ENCODE measurements at places on chromosomes 1 and 21. TPM values are rescaled to one million over a fixed set of nuclear protein-coding genes. Genes with fewer than 3 reads are reported as not detected.

DNA sequence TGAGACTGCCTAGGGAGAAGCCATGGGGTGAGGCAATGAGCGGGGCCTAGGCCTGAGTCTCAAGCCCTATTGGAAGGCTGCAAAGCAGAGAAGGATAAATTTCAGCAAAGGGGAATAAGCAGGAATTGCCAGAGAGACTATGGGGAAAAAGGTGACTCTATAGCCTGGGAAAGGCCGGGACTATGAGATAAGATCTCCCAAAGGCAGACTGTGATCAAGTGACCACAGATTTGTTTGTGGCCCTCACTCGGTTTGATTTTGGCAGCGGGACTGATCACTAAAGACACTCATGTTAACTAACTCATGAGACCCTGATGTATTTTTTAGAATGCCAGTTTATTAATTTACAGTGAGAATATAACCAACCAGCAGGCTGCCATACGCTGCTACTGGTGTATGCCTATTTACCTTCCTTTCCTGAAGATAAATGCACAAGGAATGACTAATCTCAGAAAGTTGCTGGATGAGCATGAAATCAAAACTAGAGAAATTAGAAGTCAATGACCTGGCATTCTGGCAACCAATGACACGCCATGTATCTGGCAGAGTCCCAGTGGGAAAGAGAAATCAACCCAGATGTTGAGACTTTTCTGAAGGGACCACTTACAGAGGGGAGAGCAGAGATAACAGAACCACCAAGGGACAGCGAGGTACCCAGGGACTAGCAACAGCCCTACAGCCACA, 4.3 kb downstream of the HSF2BP start:
- H3K4me3 ChIP-seq, result no peak overlapping the region
- no peaks in the 10 kb centered on the region for H3K4me1 ChIP-seq
- H3K36me3 ChIP-seq, result no peaks in the 10 kb centered on the region
- H3K27me3 ChIP-seq, result no peaks in the 10 kb centered on the region

DNA sequence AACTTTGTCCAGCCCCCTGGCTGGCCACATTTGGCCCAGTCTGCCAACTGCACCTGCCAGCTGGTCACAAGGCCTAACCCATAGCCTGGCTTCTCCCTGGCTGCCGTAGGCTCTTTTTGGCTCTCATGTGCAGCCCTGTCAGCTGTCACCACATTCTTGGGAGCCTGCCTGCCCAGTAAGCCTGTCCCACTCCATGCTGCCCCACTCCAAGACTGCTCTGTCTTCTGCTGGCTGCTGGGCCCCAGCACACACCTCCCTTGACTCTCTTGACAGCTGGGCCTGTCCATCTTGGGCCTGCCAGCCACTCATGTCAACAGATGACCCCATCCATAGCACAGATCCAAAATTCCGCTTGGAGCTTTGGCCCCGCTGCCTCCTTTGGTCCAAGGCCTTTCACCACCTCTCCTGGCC, 74.3 kb upstream of the EDN2 start:
- H3K27me3 ChIP-seq, result no peaks in the 10 kb centered on the region
- no peak overlapping the region for H3K4me3 ChIP-seq
- no peak for DNase-seq
- H3K36me3 ChIP-seq, result no peaks in the 10 kb centered on the region
- no peak overlapping the region for H3K27ac ChIP-seq

DNA sequence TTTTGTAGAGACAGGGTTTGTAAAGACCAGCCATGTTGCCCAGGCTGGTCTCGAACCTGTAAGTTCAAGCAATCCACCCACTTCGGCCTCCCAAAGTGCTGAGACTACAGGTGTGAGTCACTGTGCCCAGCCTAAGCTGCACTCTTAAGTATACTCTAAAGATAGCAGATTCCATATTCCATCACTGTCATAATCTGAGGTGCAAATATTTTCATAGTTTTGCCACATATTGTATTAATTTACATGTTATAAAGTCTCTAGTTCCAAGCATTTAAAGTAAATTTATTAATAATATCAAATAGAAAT, 121.3 kb downstream of the HFM1 start:
- DNase-seq, result no peak
- no peak overlapping the region for H3K27ac ChIP-seq
- no peak overlapping the region for H3K4me3 ChIP-seq
- no peaks in the 10 kb centered on the region for H3K36me3 ChIP-seq
- H3K4me1 ChIP-seq, result no peaks in the 10 kb centered on the region
- no peaks in the 10 kb centered on the region for H3K27me3 ChIP-seq

GRCh38 chr1:161884475-161884874, 118.4 kb downstream of the ATF6 start:
- H3K27ac ChIP-seq, result peak overlapping the region; percentile 6
- peaks cover 53% of the 10 kb centered on the region for H3K4me1 ChIP-seq
- H3K27me3 ChIP-seq, result no peaks in the 10 kb centered on the region
- H3K36me3 ChIP-seq, result no peaks in the 10 kb centered on the region

GRCh38 chr1:33762962-33763361, 100.9 kb upstream of the HMGB4 start:
- DNase-seq, result no peak
- no peak overlapping the region for H3K4me3 ChIP-seq
- H3K27me3 ChIP-seq, result no peaks in the 10 kb centered on the region
- no peak overlapping the region for H3K27ac ChIP-seq

DNA sequence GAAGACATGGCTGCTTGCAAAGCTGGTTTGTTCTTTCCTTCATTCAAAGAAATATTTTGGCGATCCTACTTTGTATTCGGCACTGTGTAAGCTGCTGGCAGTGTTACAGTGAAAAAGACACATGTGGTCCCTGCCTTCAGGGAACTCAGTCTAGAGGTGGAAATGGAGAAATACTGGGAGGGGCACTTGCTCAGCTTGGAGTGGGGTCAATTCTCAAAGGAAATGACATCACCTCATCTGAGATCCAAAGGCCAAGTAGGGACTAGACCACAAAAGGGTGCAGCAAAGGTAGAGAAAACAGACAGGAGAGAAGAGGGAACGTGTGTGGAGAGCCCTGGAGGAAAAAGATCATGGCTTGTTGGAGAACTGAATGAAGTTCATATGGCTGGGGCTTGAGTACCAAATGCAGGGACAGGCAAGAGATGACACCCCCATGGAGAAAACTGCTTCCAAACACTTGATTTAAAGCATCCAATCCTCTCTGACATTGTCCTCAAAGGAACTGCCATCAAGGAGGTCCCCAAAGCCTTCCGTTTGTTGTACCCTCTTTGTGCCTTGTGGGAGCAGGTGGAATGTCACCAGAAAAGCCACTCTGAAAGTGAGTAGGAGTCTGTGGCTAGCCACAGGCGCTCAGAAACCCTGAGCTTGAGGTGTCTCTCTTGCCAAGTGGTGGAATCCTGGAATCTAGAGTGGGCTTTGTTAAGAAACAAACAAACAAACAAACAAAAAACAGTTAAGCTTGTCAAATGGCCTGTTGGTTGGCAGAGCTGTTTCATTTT, 48.3 kb upstream of the TDRD10 start:
- H3K27me3 ChIP-seq, result no peaks in the 10 kb centered on the region
- no peak overlapping the region for H3K4me3 ChIP-seq
- H3K36me3 ChIP-seq, result no peaks in the 10 kb centered on the region
- no peak overlapping the region for H3K27ac ChIP-seq
- DNase-seq, result no peak

- H3K27me3 ChIP-seq, result no peaks in the 10 kb centered on the region
- H3K27ac ChIP-seq, result no peak overlapping the region
- no peak overlapping the region for H3K4me3 ChIP-seq
- DNase-seq, result no peak
- no peaks in the 10 kb centered on the region for H3K36me3 ChIP-seq
Observed at GRCh38 chr1:178055093-178055492, 38.8 kb upstream of the RASAL2 start.

DNA sequence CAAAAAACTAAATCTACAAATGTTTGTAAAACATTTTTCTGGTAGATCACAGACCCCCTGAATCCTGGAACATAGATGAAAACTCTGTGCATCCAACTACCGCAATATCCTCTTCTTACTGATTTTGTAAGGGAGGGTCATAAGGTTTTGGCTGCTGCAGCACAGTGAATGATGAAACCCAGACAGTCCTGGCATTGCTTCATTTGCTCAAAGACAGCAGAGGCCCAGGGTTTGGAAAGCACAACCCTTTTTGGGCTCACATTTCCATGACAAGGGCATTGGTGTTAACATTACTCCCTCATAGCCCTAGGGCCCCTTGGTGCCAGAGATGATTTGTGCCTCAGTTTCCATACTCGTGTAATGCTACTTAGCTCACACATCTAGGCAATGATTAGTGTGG, 51.2 kb downstream of the PLXNA2 start:
- no peaks in the 10 kb centered on the region for H3K36me3 ChIP-seq
- H3K27me3 ChIP-seq, result no peaks in the 10 kb centered on the region
- no peak overlapping the region for H3K27ac ChIP-seq
- H3K4me1 ChIP-seq, result no peaks in the 10 kb centered on the region
- H3K4me3 ChIP-seq, result no peak overlapping the region
- DNase-seq, result no peak

GRCh38 chr21:43373362-43374227, 53.3 kb downstream of the SIK1 start:
- DNase-seq, result no peak
- no peak overlapping the region for H3K4me3 ChIP-seq
- H3K27me3 ChIP-seq, result no peaks in the 10 kb centered on the region
- peaks cover 19% of the 10 kb centered on the region for H3K4me1 ChIP-seq
- H3K27ac ChIP-seq, result no peak overlapping the region
- H3K36me3 ChIP-seq, result no peaks in the 10 kb centered on the region

- no peaks in the 10 kb centered on the region for H3K27me3 ChIP-seq
- DNase-seq, result no peak
- peaks cover 11% of the 10 kb centered on the region for H3K4me1 ChIP-seq
- H3K27ac ChIP-seq, result no peak overlapping the region
- H3K36me3 ChIP-seq, result no peaks in the 10 kb centered on the region
Observed at GRCh38 chr1:24535778-24536177, 20.1 kb upstream of the NCMAP start.

DNA sequence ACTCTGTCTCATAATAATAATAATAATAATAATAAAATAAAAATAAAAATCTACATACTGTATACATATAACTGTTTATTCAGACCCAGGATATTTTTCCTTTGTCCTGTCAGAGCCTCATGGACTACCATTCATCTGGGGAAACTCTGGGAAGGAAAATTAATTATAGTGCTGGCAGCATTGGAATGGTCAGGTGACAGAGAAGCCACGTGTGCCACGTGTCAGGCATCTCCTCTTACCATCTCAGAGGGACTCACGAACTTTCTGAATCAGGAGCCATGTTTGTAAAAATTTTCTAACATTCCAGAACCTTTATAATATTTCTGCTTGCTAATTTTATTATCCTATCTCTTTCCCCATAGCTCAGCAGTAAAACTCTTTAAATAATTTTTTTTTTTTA, 97.8 kb upstream of the HNRNPU start:
- no peaks in the 10 kb centered on the region for H3K36me3 ChIP-seq
- no peaks in the 10 kb centered on the region for H3K27me3 ChIP-seq
- no peak for DNase-seq

GRCh38 chr1:184574588-184574987, 180.1 kb downstream of the EDEM3 start:
- H3K27me3 ChIP-seq, result no peaks in the 10 kb centered on the region
- no peaks in the 10 kb centered on the region for H3K36me3 ChIP-seq
- H3K4me1 ChIP-seq, result peaks cover 14% of the 10 kb centered on the region
- H3K4me3 ChIP-seq, result no peak overlapping the region
- DNase-seq, result no peak
- no peak overlapping the region for H3K27ac ChIP-seq

DNA sequence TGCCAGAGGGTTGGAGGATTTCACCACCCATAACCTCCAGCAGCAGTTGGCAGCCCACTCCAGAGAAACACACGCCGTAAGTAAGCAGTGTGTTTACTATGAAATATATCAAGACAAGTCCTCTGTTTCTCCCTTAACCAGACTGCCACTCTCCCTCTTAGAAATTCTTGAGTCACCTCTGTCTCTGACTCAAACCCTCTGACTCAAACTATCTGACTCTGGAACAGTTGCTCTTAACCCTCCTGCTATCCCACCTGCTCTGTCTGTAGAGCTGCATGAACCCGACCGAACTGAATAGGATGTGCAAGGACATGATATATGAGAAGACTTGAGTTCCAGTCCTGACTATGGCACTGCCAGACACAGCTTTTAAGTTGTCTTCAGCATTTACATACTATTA, 14.1 kb downstream of the INPP5B start:
- H3K4me1 ChIP-seq, result peaks cover 7% of the 10 kb centered on the region
- H3K36me3 ChIP-seq, result no peaks in the 10 kb centered on the region
- H3K27me3 ChIP-seq, result no peaks in the 10 kb centered on the region
- no peak overlapping the region for H3K4me3 ChIP-seq

GRCh38 chr1:36400825-36401601, 3.3 kb upstream of the LSM10 start:
- peak; percentile 58 for DNase-seq
- peak overlapping the region; percentile 22 for H3K27ac ChIP-seq
- no peak overlapping the region for H3K4me3 ChIP-seq

DNA sequence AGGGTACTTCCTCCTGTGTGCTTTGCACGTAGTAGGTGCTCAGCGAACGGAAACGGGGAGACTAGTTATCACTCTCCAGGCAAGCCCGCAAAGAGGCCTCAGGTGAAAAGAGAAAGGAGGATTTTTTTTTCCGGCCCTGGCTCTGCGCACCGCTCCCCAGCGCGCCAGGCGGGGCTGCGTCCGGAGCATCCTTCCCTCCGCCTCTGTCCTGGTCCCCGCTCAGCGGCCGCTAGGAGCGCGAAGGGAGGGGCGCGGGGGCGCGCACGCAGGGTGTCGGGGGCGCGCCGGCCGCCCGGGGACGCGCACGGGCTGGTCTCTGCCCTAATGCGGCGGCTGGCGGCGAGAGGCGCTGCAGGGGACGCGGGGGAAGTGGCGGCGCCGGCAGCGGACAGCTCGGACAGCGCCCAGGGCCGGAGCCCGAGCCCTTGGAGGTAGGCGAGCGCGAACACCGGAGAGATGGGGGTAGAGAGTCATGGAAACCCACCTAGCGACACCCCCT, 42.3 kb upstream of the NFASC start:
- H3K4me1 ChIP-seq, result no peaks in the 10 kb centered on the region
- peaks cover 74% of the 10 kb centered on the region for H3K27me3 ChIP-seq
- no peak overlapping the region for H3K27ac ChIP-seq

GRCh38 chr1:55820501-55820900, 605.3 kb upstream of the USP24 start:
- no peaks in the 10 kb centered on the region for H3K36me3 ChIP-seq
- H3K27ac ChIP-seq, result no peak overlapping the region
- no peaks in the 10 kb centered on the region for H3K4me1 ChIP-seq

DNA sequence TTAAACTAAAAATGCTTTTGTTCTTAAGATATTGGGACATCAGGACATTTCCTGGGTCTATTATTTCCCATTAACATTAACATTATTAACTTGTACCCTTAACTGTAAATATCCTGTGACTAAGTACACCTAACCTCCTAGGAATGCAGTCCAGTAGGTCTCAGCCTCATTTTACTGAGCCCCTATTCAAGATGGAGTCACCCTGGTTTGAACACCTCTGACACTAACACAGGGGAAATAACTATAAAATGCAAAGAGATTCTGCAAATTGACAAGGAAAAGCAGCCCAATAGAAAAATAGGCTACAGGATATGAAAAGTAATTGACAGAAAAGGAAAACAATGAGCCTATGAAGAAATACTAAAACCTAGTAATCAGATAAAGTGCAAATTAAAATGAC, 11.6 kb upstream of the NCMAP start:
- no peak overlapping the region for H3K27ac ChIP-seq
- no peak overlapping the region for H3K4me3 ChIP-seq
- no peaks in the 10 kb centered on the region for H3K36me3 ChIP-seq
- no peaks in the 10 kb centered on the region for H3K27me3 ChIP-seq
- DNase-seq, result no peak

- H3K27me3 ChIP-seq, result no peaks in the 10 kb centered on the region
- peak; percentile 55 for DNase-seq
- H3K4me3 ChIP-seq, result no peak overlapping the region
- H3K36me3 ChIP-seq, result peaks cover 30% of the 10 kb centered on the region
- peaks cover 3% of the 10 kb centered on the region for H3K4me1 ChIP-seq
Observed at GRCh38 chr1:168202941-168203654, 22.7 kb upstream of the SFT2D2 start.

The RFX5 gene
- 49.0 TPM for total RNA-seq

The EMC1 gene
- 84.3 TPM for total RNA-seq

The NVL gene
- total RNA-seq, result 52.5 TPM

The GJB3 gene
- not detected for total RNA-seq

The BNIPL gene
- total RNA-seq, result 1.5 TPM
